ENCODE measurements at places on chromosomes 6 and 20. TPM values are rescaled to one million over a fixed set of nuclear protein-coding genes. Genes with fewer than 3 reads are reported as not detected.

DNA sequence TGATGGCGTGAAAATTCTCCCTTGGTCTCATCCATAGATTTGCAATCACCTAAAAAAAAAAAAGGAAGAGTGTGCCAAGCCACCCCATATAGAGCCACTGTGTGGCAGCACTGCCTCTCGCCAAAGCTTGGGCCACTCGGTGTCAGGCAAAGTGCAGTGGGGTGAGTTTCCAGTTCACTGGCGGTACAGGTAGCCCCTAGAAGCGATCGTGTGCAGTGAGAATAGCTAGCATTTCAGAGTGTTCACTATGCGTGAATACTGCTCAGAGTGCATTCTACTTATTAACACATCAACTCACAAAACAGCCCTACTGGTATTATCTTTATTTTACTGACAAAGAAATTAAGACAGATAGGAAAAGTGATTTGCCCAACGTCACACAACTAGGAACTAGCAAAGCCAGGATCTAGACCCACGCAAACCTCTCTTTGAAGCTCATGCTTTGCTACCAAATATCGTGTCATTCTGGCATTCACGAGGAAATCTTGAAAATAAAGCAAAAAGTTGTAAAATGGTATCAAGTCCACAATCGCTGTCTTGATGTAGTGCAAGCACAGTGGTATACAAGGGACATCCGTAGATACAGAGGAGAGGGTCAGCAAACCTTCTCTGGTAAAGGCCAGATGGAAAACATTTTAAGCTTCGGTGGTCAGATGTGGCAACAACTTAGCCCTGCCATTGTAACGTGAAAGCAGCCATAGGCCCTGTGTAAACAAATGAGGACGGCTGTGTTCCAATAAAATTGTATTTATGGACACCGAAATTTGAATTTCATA is 10.4 kb upstream of the GCNT2 start:
- peaks cover 6% of the 10 kb centered on the region for H3K4me1 ChIP-seq
- no peaks in the 10 kb centered on the region for H3K36me3 ChIP-seq
- no peak for DNase-seq
- no peaks in the 10 kb centered on the region for H3K27me3 ChIP-seq
- no peak overlapping the region for H3K4me3 ChIP-seq

- H3K27ac ChIP-seq, result no peak overlapping the region
- H3K27me3 ChIP-seq, result no peaks in the 10 kb centered on the region
- DNase-seq, result no peak
- no peaks in the 10 kb centered on the region for H3K36me3 ChIP-seq
- H3K4me1 ChIP-seq, result no peaks in the 10 kb centered on the region
- no peak overlapping the region for H3K4me3 ChIP-seq
Measured at GRCh38 chr20:59748619-59749191, 144.4 kb downstream of the PHACTR3 start.

- H3K27ac ChIP-seq, result peak overlapping the region; percentile 96
- H3K27me3 ChIP-seq, result no peaks in the 10 kb centered on the region
- no peak for DNase-seq
- H3K4me3 ChIP-seq, result peak overlapping the region; percentile 81
- peaks cover 16% of the 10 kb centered on the region for H3K4me1 ChIP-seq
Measured at GRCh38 chr20:34705008-34705396, 858 bp downstream of the TP53INP2 start.

GRCh38 chr6:36851149-36851614 is 11.9 kb upstream of the CPNE5 start:
- peak; percentile 15 for DNase-seq
- H3K36me3 ChIP-seq, result peaks cover 14% of the 10 kb centered on the region
- no peaks in the 10 kb centered on the region for H3K27me3 ChIP-seq
- H3K27ac ChIP-seq, result no peak overlapping the region

- H3K27ac ChIP-seq, result peak within 1 kb of the TSS; percentile 76
- H3K27me3 ChIP-seq, result no peaks in the 10 kb centered on the region
- DNase-seq, result peak; percentile 44
- H3K4me1 ChIP-seq, result peaks cover 34% of the 10 kb centered on the region
- no peaks in the 10 kb centered on the region for H3K36me3 ChIP-seq
Measured at GRCh38 chr6:30883685-30884520, at the start of gene DDR1. TSS of gene DDR1 (plus strand) at chr6:30884519. CDS start at chr6:30888730, 4,211 bp downstream.

DNA sequence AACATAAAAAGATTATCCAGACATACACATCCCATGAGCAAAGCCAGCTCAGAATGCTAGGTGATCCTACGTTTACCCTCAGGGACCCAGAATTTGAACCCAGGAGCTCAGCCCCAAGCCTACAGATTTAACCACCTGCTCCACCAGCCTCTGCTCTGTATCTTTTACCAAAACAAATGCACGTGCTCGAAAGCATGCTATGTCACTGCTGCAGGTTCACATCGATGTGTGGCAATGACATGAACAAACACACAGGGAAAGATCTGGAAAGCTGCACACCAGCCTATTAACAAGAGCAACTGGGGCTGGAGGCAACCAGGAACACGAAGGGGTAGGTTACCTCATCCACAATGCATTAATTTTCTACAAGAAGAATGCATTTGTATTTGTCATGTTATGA is 32.1 kb downstream of the PREX1 start:
- H3K27ac ChIP-seq, result no peak overlapping the region
- peaks cover 49% of the 10 kb centered on the region for H3K4me1 ChIP-seq
- DNase-seq, result no peak
- H3K4me3 ChIP-seq, result no peak overlapping the region

DNA sequence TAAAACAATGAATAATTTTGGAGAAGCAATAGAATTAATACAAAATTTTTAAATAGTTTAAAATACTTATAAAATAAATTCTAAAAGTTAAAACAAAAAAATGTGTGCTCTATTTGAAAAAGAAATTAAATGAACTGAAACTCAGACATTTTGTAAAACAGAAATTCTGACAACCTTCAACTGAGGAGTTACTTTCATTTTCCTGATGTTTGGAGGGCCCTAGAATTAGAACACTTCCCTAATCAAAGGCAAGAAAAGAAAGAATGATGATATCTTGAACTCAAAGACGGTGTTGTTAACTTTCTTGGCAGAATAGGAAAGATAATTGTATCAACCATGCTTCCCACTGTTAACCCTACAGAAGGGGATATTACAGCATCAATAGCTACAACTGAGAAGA is 27.9 kb downstream of the SNX14 start:
- DNase-seq, result no peak
- H3K27ac ChIP-seq, result no peak overlapping the region
- H3K4me1 ChIP-seq, result no peaks in the 10 kb centered on the region
- peaks cover 4% of the 10 kb centered on the region for H3K36me3 ChIP-seq

The MAP7 gene
- total RNA-seq, result 0.50 TPM

The CALHM5 gene
- not detected for total RNA-seq

The CDH22 gene
- total RNA-seq, result not detected

Measured in CD8-positive, alpha-beta memory T cell (primary cell).